Stimulated activated CD8-positive, alpha-beta memory T cell treated with anti-CD3 and anti-CD28 coated beads, Interleukin-7, amount 100 ng/mL, for 1 hour (primary cell): ENCODE measurements at places on chromosomes 3 and 15.

GRCh38 chr3:181808053-181808452 lies 96.3 kb downstream of the SOX2 start:
- no peak for DNase-seq

DNA sequence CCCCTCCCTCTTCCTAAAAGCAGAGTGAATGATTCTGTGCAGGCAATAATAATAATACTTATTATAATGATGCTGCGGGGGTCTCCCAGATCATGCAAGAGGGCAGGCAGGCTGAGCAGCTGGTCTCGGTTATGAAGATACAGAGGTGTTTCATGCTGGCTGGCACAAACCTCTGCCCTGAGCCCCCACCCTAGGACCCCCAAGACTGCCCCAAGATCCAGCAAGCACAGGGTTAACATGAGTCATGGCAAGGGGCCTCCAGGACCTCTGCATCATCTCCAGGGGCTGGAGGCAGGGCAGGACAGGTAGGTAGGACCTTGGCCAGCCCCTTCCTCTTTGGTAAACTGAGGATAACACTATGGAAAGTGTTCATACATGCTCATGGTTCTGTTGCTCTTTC lies 2.7 kb downstream of the MGLL start:
- no peak for DNase-seq

DNA sequence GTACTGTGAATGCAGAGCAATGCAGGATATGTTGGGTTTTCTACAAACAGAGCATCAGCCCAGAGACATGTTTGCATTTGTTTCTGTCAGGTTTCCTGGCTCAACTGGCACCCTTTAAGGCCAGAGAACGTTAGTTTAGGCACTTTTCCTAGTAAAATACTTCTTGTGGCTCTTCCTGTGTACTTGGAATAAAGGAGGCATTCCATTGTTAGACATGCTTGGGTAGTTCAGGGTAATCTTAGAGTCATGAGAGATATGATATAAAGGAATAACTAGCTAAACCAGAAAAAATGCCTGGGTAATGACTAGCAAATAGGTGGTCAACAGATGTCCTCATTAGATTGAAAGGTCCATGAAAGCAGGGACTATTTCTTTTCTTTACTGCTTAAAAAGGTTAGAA lies 60.4 kb upstream of the RBM5 start:
- no peak for DNase-seq

GRCh38 chr3:10320320-10320677 lies 613 bp downstream of the SEC13 start:
- no peak for DNase-seq

DNA sequence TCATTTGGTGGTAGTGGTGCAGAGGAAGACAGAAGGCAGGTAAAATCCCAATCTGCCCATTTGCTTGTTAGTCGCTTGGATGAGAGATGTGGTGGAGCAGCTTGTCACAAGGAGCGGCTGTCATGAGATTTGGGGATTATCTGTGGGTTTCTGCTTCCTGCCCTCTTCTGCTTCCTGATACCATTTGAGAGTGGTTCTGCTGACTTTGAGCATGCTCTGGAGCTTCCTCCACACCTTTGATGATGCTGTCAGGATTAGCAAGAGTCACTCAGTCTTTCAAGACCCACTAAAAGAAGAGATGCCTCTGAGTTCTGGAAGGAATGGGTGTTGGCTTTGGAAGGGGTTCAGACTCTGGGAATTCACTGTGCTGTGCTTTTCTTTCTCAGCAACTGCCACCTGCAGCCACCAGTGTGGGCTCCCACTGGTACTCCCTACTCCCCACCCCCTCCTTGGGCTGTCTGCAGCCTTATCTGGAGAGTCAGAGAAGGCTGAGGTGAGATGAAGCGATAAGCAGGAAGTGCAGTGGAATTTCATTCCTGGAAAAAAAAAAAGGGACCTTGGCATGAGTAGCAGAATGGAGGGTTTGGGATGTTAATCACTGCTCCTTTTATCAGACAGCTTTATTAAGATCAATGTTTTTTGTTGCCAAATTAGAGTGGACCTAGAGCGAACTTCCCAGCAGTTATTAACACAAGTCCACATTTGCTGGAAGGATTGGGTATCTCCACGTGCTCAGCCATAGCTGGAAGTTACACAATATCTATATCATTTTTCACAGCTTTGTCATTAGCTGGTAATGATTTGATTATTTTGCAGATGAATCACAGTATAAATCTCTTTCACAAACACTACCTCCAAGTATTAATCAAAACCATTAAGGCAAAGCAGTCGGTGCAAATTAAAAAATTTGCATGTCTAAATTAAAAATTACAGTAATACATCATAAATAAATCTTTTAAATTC lies 233.0 kb upstream of the SATB1 start:
- DNase-seq: no peak

DNA sequence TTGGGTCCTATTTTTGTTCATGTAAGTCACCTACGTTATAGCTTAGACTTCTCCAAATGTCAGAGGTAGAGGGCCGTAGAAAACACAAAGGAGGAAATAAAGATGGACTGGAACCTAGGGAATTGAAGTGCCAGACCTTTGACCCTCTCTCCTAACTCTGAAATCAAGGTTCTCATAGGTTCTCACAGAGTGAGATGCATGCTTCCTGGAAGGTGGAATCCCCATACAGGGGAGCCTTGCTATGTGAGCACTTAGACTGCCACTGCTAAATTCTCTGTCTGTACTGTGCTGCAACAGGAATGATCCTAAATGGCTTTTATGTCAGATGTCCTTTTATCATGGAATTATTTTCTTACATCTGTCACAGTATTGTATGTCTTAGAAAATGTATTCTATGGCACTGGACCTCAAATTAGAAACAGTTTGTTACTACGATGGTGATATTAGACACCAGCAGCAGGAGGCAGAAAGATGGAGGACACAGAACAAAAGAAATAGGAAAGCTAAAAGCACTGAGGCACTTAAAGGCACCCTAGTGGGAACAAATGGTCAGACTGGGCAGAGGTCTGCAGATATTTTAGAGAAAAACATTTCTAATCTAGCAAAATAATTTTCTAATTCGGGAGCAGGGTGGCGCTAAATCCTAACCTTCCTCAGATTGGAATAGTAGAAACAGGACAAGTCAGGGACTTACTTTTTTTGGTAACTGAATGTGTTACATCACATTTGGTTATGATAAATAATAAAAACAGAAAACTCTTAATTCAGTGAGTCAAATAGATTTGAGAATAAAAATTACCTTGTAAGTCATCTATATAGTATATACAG lies 60.2 kb upstream of the CDAN1 start:
- DNase-seq: no peak

- no peak for DNase-seq
These were observed 213.5 kb downstream of the CPNE4 start for GRCh38 chr3:131821191-131821762.

- DNase-seq: no peak
These were observed 94.9 kb downstream of the AKAP13 start for GRCh38 chr15:85475317-85475701.

DNA sequence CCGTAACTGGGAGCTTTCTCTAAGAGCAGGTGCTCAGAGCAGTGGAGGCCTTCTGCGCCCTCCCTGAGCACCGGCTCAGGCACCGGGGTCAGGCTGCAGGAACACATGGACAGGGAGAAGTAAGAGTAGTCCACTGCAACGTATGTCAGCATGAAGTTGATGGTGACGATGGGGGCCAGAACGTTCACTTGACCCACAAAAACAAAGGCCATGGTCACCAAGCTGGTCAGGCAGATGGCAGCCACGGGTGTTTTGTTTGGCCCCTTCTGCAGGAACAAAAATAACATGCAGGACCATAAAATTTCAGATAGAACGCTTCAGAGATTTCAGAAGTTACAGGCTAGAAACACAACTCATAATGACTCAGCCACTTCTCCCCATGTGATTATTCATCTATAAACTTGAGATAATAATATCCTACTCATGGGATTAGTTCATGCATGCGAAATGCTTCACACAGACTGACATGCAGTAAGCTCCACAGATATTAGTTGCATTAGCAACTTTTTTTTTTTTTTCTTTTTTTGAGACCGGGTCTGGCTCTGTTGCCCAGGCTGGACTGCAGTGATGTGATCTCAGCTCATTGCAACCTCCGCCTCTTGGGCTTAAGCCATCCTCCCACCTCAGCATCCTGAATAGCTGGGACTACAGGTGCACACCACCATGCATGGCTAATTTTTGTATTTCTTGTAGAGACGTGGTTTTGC lies 52.2 kb upstream of the HEG1 start:
- DNase-seq: no peak

GRCh38 chr3:167481164-167481563 lies 7.3 kb upstream of the SERPINI2 start:
- DNase-seq: no peak

DNA sequence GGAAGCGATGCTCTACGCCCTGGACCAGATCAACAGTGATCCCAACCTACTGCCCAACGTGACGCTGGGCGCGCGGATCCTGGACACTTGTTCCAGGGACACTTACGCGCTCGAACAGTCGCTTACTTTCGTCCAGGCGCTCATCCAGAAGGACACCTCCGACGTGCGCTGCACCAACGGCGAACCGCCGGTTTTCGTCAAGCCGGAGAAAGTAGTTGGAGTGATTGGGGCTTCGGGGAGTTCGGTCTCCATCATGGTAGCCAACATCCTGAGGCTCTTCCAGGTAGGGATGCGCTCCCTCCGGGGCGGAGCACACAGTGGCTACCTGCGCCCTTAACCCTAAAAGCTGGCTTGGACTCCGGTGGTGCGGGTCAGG lies 698 bp downstream of the GRM7 start:
- DNase-seq: no peak

DNA sequence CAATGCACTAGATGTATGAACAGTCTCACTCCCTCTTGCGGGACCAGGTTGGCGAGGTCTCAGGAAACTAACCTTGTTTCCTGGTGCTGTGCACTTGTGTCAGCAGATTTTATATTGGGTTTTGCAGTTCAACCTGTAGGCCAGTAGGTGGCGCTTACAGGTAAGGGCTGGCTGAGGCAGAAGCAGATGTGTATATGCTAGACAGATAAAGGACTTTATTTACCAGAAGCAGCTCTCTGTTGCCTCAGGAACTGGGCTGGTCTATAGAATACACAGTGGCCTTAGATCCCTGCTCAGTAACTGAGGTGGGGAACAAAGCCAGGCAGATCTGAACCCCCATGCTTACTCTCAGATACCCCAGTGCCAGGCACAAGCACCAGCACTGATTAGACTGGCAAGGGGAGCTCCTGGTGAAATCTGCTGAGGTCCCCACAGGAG lies 296.8 kb downstream of the DOCK3 start:
- peak; percentile 24 for DNase-seq

DNA sequence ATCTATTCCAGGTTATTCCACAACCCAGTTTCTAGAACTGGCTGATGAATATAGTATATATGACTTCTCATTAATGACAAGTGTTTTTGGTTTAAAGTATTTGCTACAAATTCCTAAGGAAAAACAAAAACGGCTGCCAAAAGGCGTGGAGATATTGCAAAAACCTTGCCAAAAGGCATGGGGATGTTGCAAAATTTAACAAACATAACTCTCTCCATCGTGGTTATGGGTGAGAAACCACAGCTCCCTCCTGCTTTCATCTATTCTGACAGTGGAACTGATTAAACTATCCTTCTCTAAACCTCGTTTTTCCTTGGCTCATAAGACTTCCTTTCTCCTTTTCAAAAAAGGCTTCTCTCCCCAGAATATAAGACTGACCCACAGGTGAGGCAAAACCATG lies 342.0 kb upstream of the PDZRN3 start:
- DNase-seq: no peak

DNA sequence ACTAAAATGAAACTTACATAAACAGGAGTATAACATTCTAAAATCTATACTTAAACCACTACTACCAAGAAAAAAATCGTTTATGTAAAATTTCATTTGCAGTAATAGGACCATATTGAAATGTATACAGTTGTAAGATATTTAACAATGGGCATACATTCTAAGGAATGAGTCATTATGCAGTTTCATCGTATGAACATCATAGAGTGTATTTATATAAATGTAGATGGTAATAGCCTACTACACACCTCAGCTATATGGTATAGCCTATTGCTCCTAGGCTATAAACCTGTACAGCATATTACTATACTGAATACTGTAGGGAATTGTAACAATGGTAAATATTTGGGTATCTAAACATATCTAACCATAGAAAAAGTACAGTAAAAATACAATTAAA lies 79.5 kb downstream of the DPH6 start:
- DNase-seq: no peak

DNA sequence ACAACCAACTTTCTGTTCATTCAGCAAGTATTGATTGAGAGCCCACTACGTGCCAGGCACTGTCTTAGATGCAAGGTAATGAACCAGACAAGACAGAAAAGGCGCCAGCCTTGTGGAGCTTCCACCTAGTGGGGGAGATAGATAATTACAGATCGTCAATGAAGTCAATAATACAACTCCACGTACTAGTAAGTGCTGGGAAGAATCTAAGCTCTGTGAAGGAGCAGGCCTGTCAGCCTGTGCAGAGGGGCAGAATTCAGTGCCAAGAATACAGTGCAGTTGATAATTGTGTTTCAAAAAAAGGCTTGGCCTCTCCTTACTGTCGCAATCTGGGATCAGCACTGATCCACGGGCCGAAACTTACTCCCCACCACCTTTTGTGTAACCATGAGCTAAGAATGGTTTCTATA lies 186.3 kb downstream of the FEZF2 start:
- DNase-seq: no peak

- DNase-seq: no peak
These were observed 262.9 kb downstream of the TIGIT start for GRCh38 chr3:114556657-114557213.

DNA sequence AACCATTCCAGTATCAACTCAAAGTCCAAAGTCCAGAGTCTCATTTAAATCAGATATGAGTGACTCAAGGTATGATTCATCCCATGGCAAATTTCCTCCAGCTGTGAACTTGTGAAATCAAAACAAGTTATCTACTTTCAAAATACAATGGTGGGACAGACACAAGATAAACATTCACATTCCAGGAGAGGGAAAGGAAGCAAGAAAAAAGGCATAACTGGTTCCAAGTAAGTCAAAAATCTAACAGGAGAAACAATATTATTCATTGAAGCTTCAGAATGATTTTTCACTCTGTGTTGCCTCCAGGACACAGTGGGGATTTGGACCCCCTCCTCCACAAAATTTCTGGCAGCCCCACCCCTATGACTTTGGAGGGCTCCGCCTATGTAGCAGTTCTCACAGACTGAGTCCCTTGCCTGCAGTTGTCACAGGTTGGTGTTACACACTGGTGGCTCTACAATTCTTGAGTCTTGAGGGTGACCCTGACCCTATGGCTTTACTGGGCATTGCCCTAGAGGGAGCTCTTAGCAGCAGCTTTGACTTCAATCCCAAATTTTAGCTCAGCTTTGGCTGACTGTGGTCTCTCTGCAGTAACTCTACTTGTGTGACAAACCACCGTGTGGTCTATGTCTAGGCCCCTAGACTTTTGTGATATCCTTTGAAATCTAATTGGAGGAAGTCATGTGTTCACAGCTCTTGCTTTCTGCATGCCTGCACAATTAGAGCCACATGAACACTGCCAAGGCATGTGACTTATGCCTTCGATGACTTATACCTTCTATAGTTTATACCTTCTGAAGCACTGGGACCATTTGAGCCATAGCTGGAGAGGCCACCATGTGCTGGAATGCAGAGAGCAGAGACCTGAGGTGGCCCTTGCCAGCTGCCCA lies 644.2 kb downstream of the GRM7 start:
- no peak for DNase-seq
